ENCODE measurements at places on chromosomes 5 and 9.

DNA sequence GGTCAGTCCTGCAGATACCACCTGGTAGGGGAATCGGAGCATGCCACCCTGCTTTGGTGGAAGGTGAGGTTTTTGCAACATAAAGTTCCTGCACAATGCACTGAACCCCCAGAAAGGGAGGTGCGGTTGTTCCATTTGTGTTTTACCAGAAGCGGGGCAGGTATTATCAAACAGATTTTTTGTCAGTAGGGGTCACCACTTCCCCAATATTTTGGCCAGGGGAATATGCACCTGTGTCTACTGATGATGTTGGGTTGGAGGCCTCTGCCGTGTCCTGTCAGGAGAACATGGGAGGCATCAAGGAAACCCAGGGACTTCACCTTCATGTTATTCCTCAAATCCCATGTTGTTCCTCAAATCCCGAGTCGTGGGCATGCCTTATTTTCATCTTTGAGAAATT lies 438.7 kb downstream of the NTRK2 start:
- DNase-seq: no peak

- DNase-seq: no peak
Measured at GRCh38 chr9:84698323-84698722, 28.8 kb downstream of the NTRK2 start.

DNA sequence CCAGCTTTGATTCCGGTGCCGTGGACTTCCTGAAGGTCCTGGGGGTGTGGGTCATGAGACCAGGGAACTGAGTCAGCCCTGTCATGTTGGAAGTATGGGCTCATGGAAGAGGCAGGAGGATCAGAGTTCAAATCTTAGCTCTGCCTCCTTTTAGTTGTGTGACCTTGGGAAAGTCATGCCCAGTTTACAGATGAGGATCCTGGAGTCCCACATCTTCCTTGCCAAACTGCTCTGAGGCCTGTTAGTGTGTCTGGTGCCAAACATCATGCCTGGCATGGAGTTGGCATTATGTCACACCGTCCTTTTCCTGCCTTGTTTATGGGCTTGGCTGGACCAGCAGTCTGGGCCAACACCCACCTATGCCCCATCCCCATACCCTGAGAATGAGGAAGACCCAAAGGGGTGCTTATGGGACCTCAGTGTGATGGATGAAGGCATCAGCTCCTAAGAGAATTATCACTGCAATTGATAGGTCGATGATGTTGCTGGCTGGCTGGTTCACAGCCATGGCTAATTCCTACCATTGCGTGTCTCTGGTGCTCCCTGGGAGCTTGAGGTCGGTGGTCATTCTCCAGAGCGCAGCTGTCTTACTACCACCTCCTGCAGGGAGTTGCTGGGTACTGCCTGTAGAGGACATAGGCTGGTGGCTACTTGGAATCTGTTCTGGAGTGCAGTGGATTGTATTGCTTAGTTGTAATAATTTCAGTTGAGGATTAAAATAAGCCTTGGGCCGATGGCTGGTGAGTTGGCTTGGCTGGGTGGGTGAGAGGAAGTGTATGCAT lies 140.5 kb upstream of the PITX1 start:
- DNase-seq: no peak

GRCh38 chr9:5455181-5455580 lies 4.8 kb downstream of the CD274 start:
- no peak for DNase-seq

- DNase-seq: no peak
Measured at GRCh38 chr9:105141146-105141975, 103.1 kb upstream of the SLC44A1 start.

DNA sequence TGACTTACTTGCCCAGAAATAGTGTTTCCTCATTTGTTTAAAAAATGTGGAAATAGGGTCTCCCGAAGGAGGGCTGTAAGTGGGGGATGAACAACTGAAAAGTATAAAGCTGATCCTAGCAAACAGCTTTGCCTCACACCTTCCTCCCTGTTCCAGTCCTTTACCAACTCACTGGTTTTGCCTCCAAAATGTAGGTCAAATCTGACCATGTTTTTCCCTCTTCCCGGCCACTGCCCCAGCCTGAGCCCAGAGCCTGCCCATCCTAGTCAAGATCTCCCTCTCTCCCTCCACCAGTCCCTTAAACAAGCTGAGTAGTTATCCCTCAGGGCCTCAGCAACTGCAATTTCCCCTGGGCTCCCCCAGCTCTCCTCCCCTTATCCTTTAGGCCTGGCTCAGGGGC lies 82.4 kb upstream of the FBXW11 start:
- DNase-seq: no peak

DNA sequence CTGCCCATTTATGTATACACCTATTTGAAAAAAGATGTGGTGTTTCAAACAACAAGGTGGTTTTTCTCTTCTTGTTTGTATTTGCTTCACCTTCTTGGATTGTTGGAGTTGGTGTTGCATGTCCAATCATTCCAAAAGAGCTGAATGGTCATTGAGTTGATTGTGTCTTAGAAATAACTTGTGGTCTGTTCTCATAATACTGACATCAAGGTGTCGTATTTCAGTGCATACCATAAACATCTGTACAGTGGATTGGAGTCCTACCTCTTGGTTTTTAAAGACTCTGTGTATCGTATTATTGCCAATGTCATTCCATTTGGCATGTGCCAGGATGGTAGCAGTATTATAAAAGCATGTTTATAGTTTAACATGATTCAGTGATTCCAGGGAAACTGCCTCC lies 73.2 kb downstream of the TRIO start:
- no peak for DNase-seq

DNA sequence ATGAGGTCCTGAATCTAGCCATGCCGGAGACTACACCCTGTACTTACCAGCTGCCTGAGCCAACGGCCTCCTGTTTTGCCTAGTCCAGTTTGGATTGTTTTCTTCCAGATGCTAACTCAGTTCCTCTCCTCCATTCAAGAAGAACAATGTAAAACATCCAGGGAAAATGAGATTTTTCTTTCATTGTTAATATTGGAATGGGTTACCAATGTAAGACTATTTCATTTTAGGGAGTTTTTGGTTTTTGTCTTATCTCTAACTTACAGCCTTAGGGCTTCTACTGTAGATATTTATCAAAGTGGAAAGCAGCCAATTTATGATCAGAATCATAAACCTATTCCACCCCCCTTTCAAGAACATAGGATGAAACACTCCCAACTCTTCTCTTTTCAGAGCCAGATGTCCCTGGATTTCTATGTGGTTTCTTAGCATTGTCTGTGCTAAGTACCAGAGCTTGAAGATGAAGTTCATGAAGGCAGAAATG lies 3.5 kb upstream of the VDAC1 start:
- no peak for DNase-seq

GRCh38 chr5:16889972-16890519 lies 46.0 kb downstream of the MYO10 start:
- DNase-seq: no peak

DNA sequence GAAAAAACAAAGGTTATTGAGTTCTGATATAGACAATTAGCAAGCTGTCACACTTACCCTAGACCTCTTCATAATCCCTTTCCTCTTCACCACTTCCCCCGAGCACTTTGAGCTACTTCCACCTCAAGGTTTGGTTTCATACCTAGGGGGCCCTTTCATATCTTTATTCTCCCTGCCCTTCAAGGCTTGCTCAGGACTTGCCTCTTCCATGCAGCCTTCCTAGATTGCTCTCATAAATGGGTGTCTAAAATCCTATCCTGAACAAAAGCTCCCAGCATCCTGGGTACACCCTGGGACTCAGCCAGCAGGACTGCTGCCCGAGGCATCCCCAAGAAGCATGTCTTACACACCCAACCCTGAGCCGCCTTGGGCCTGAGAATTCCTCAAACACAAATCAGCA lies 157.3 kb downstream of the C5orf15 start:
- DNase-seq: no peak

Data from uterus (tissue), 4 donors.